ENCODE measurements at places on chromosomes 2 and 18.

DNA sequence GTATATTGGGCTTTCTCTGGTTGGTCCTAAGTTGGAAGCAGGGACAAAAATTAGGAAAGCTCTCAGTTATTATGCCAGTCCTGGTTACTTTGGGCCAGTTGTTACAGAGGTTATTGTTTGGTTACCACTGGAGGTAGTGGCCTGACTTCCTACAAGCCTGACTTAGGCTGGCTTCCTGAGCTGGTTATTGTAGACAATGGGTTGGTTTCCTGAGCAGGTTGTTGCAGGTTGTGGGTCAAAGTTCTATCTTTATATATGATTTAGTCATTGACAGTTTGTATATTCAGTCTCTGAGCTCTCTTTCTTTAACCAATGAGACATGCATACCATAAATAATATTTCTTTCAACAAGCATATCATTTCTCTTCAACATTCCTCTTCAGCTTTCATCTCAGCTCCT lies 58.7 kb upstream of the RPE start:
- no peak for DNase-seq

DNA sequence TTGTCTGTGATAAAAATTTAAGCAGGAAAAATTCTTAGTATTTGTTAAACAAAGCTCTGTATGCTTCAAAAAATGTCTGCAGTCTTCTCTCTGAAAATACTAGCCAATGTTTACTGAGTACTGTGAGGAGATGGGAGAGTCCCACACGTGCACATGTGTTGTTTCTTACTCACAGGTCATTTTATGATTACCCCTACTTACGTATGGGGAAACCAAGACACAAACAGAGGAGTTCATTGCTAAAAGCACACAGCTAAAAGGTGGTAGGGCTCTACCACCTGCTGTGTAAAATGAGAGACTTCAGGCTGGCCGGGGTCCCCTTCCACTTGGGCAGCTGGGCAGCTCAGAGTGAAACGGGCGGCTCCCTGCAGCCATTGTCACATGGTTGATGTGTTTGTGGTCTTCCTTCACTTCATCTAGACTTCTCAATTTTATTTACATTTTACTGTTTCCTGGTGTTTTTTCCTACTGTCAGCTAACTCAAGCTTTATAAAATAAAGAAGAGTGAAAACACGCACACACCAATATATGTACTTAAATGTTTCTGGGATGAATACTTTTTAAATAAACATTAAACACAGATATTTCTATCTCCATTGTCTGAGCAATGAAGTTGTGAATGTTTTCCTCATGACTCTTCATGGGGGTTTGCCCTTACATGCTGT lies 71.2 kb downstream of the MBP start:
- DNase-seq, result no peak

GRCh38 chr2:30221531-30221930 lies 9.8 kb upstream of the LBH start:
- no peak for DNase-seq

GRCh38 chr2:60535685-60536312 lies 17.7 kb downstream of the BCL11A start:
- DNase-seq, result no peak

DNA sequence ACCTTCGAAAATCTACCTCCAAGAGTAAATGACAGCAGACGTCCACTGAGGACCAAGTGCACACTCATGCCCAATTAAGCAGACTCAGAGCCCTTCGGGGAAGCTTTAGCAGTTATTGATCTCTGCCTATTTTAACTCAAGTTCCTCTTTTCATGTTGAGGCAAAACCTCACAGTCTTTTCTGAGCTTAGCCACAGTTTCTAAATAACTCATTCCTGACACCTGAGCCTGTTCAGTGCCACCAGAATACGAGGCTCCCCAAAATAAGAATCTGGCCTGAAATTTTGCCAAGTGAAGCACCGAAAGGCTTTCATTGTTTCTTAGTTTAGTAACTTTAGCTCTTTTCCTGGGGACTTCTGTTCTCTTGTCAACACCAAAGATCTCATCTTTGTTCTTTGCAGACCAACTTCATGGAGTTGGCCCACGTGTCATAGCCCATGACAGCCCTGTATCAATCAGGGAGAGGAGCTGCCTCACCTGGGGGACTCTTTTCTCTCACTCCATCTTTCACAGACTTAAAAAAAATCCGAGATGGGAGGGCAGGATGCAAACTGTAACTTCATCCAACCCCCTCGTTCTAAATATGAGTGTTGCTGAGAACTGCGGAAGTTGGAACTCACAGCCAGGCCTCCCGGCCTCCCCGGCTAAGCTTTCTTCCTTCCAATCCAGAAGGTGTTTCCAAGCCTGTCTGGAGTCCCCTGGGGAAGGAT lies 22.2 kb downstream of the INPP5D start:
- no peak for DNase-seq

DNA sequence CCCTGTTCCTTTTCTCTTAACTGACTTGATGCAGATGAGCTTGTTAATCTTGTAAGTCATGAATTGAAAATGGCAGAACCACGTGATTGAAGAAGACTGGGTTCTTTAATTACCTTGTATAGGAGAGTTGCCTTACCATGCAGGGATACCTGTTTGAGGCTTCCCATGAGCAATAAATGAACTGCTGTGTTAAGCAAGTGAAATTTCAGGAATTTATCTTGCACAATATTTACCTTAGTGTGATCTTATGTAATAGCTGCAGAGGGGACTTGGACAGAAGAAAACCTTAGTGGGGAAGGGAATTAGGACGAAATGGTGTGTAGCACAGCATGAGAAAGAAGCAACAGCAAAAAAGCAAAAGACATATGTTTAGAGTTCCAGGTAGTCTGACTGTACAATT lies 384.0 kb upstream of the TMEFF2 start:
- no peak for DNase-seq

DNA sequence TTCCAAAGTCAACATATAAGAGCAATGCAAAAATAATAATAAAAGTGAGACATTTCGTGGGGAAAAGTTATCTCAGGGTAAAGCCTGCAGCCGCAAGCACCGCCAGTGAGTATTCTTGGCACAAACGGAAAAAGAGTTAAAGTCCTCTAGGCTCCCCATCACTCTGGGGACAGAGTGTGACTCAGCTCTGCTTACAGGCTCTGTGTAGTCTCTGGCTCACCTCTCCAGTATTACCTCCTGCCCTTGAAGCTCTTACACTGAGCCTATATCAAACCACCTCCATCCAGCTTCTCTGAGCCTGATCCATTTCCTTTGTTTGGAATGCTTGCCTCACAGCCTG lies 55.5 kb downstream of the MTHFD2 start:
- no peak for DNase-seq

GRCh38 chr2:32119161-32119560 lies 46.5 kb upstream of the SLC30A6 start:
- DNase-seq, result no peak

GRCh38 chr18:42459873-42460272 lies 504.8 kb downstream of the PIK3C3 start:
- DNase-seq, result no peak

GRCh38 chr2:75243219-75243618 lies 43.9 kb upstream of the TACR1 start:
- no peak for DNase-seq

DNA sequence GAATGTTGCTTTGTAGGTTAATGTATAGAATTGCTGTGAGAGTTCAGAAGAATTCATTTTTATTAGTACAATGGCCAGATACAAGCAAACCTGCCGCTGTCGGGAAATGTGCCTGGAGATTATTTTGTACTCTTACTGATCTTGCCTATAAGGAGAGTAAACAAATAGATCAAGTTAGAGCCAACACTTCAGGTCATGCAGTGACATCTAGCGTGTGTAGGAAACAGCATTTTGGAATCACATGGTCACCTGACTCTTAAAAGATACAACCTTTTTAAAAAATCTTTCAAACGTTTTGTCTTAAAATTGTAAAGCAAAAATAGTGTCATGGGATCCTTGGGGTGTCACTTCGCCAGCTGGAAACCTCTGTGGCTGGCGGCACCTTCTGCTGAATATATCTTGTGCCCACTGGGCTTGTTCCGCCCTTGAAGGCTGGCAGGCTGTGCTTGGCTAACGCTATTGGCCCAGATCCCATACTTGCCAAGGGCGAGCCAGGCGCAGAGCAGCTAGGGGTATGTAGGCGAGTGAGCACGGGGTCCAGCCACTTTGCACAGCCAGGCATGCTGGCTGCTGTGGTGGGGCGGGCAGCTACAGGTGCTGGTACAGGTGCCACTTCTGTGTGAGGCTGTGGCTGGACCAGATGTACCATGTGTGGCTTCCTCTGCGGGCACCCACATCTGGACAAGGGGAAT lies 19.5 kb upstream of the RPRM start:
- DNase-seq, result no peak

GRCh38 chr2:67346718-67347407 lies 50.3 kb upstream of the ETAA1 start:
- no peak for DNase-seq

- no peak for DNase-seq
Measured at GRCh38 chr2:198297350-198297749, 493.0 kb downstream of the PLCL1 start.

DNA sequence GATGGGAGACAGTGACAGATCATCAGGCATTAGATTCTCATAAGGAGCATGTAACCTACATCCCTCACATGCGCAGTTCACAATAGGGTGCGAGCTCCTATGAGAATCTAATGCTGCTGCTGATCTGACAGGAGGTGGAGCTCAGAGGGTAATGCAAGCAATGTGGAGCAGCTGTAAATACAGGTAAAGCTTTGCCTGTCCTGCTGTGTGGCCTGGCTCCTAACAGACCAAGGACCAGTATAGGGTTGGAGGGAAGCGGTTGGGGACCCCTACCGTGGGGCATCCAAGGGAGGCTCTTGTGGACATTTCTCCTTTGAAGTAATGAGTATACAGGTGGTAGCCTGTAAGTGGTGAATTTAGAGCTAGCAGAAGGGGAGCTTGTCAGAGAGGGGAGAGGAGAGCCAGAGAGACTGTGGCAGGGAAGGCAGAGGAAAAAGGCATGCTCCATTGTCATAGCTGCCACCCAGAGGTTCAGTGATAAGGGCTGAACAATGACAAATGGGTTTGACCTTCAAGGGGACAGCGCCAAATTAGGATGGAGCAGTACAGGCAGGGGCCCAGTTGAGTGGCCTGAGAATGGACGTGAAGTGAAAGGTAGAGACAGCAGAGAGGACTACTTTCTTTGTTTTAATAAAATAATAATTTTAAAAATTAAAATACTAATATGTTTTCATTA lies 15.2 kb upstream of the TMBIM1 start:
- DNase-seq, result no peak

DNA sequence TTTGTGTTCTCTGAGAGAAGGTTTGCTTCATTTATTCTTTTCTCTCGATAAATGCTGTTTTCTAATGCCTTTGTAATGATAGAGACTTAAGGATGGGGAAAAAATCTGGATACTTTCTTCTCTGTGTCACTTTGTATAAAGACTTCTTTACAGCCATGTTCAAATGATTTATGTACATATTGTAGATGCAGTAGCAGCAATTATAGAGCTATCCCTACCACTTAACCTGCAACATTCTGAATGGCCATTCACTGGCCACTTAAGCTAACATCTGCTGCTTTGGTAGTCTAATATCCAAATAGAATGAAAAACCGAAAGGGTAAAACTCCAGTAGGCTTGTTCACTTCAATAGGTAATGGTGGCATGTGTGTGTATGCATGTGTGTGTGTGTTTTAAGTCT lies 97.8 kb downstream of the CSRNP3 start:
- DNase-seq, result no peak

DNA sequence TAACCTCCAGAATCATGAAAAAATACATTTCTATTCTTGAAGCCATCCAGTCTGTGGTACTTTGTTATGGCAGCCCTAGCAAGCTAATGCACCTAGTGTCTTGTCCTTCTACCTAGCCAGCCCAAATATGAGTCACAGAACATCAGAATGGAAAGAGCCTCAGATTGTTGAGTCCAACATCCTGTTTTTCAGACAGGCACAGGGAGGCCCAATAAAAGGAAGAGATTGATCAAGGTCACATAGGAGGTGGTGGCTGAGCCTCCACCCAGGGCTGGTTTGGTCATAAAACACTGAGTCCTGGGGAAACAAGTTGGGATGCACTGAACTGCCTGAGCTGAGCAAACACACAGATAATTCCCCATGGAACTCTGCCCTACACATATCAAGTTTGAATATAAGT lies 195.5 kb downstream of the TTC32 start:
- no peak for DNase-seq

DNA sequence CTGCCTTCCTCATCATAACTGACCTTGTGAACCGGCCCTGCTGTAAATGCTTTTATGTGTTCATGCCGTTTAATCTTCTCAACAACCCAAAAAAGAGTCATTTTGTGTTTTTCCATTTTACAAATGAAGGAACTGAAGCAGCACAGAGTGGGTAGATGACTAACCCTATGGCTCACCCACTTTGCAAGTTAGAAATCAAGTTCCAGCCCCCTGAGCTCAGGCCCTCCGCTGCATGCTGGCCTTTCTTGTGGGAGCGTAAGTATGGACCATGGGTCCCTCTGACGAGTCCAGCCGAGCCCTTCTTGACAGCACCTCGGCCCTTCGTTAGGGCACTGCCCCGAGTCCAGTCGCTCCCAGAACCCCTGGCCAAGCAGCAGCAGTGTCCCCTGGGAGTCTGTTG lies 194.6 kb downstream of the GLI2 start:
- DNase-seq, result no peak

DNA sequence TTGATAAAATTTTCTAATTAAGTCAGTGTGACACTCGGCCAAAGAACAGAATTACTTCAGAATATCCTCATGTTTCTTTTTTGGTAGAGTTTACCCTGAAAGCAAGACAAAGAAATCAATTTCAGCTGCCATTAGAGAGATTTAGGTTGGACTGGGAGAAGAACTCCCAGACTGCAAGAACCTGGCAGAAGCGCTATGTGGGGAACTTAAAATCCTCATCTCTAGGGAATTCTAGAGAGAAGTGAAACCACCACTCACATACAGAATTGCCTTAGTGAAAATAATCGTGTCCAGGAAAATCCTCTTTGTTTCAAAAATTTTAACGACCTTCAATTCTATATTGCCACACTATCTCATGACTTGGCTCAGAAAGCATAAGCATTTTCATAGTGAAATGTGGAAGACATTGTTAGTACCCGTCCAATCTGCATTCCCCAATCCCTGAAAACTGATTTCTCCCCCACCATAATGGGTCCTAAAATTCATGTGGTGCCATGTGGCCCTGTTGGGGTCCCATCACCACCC lies 297.3 kb upstream of the MEIS1 start:
- no peak for DNase-seq

Measured in neuronal stem cell (in vitro differentiated cells).